ENCODE measurements at places on chromosomes 5 and 9. TPM values are rescaled to one million over a fixed set of nuclear protein-coding genes. Genes with fewer than 3 reads are reported as not detected.

Gene PCDHA4
- total RNA-seq = 0.88 TPM

Gene SLC23A1
- total RNA-seq = not detected

Gene INSL4
- total RNA-seq = not detected

Gene LRRC19
- under 0.01 TPM for total RNA-seq

Gene TEK
- total RNA-seq = 8.3 TPM
